Thymus (tissue), 14 donors: ENCODE measurements at places on chromosomes 16 and 17.

GRCh38 chr17:13395346-13395745 is 206.4 kb downstream of the HS3ST3A1 start:
- no peaks in the 10 kb centered on the region for H3K4me1 ChIP-seq
- no peak for DNase-seq
- H3K27ac ChIP-seq: no peak overlapping the region
- H3K36me3 ChIP-seq: no peaks in the 10 kb centered on the region
- H3K4me3 ChIP-seq: no peak overlapping the region
- no peaks in the 10 kb centered on the region for H3K27me3 ChIP-seq

DNA sequence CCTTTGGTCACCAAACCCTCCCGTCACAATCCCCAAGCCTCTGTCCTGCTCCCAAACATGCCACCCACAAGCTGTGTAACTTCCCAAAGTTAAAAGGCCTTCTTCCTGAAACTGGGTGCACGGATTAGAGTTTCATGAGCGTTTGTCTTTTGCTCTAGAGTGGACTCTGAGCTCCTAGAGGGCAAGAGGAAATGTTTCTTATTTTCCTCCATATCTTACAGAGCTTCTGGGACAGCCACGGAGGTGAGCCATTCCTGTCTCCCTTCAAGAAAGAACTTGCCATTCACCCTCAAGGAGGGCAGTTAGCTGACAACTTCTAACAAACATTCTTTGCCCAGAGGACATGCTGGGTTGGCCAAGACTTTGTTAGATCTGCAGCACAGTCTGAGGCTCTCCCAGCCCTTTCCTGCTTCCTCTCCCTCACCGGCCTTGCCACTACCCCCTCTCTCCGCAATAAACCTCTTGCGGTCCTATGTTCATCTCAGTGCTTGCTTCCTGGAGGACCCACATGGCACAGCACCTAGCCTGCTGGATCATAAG is 2.6 kb upstream of the MYCBPAP start:
- no peaks in the 10 kb centered on the region for H3K27me3 ChIP-seq
- DNase-seq: no peak
- no peak overlapping the region for H3K27ac ChIP-seq

DNA sequence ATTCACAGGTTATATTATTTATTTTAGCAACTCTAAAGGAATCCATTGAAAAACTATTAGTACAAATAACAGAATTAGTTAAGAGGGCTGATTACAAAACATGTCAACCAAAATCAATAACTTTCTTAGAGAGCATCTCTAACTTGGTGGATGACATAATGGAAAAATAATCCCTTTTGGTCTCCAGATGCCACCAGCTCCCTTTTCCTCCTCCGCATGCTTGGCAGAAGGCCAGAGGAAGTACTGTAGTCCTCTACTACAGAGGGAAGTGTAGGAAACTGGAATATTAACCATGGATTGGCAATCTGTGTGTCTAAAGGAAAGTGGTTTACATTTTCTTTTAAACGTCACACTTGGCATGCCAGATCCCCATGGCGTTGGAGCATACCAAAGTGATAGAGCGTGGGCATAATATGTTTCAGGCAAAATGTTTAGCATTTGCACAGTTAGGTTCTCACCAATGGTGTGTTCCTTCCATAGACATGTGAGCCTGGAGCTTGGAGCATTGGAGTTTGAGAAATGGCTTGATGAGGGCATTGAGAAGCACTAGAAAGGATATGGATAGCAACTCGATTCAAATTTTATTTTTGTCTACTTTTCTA is 106.3 kb downstream of the PRKCB start:
- H3K27ac ChIP-seq: no peak overlapping the region
- no peak for DNase-seq
- H3K4me1 ChIP-seq: peaks cover 2% of the 10 kb centered on the region

DNA sequence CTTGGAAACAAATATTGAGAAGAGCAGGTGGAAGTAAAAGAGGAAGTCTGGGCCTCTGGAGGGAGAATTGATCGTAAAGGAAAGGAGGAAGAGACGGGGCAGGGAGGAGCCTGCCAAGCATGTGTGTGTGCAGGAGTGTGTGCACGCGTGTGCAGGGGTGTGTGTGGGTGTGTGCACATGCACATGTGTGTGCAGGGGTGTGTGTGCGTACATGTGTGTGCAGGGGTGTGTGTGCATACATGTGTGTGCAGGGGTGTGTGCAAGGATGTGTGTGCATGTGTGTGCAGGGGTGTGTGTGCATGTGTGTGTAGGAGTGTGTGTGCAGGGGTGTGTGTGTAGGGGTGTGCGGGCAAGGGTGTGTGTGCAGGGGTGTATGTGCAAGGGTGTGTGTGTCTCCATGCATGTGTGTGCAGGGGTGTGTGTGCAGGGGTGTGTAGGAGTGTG is 10.0 kb downstream of the CEP295NL start:
- DNase-seq: no peak
- H3K27me3 ChIP-seq: no peaks in the 10 kb centered on the region
- H3K4me1 ChIP-seq: peaks cover 62% of the 10 kb centered on the region
- no peak overlapping the region for H3K4me3 ChIP-seq
- H3K36me3 ChIP-seq: peaks cover 31% of the 10 kb centered on the region

- no peaks in the 10 kb centered on the region for H3K36me3 ChIP-seq
- no peak for DNase-seq
These were observed 296.9 kb upstream of the CDH5 start for GRCh38 chr16:66069587-66069986.

DNA sequence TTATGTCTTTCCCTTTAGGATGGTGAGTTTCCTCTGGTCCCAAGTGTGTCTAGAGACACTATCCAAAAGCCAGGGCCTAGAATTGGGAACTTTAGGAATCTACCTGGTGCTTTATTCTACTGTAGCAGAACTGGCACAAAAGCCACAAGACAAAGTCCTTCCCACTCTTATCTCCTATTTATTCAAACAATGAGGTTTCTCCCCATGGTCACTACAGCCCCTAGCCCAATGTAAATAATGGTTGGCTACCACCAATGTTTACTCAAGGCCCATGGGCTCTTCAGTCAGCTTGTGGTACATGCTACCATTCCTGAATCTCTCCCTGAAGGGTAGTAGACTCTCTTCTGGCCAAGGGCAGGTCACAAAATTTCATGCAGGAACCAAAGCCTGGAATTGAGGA is 789.4 kb upstream of the KIF2B start:
- H3K36me3 ChIP-seq: no peaks in the 10 kb centered on the region
- no peak overlapping the region for H3K4me3 ChIP-seq
- DNase-seq: no peak
- H3K27me3 ChIP-seq: no peaks in the 10 kb centered on the region
- no peak overlapping the region for H3K27ac ChIP-seq

GRCh38 chr16:5326395-5326794 is 228.8 kb upstream of the EEF2KMT start:
- H3K36me3 ChIP-seq: no peaks in the 10 kb centered on the region
- H3K27ac ChIP-seq: no peak overlapping the region
- H3K27me3 ChIP-seq: no peaks in the 10 kb centered on the region
- H3K4me3 ChIP-seq: no peak overlapping the region

DNA sequence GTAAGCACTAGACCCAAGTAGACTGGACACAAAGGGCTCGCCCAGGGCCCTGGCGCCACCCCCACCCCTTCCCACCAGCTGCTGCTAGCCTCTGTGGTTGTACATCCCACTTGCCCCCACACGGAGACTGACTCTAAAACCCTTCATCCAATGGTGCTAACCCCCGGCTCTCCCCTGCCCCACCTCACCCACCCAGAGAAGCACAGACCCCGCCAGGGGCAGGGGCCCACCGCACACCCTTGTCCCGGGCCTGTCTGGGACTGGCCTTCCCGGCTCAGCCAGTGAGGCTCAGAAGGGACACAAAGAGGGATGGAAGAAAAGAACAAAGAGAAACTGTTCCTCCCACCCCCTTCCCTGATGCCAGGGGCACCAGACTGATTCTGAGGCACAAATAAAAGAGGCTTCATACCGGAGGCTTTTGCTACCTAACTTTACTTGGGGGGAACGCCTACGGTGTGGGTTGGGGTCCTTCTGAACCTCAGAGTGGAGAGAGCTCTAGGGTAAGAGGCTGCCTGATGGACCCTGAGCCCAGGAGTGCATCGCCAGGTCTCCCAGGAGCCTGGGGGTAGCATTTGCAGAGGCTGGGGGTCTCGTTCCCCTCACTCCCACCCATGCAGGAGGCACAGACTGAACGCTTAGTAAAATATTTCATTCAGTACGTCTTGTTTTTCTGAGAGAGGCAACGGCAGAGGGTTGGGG is 8.2 kb downstream of the CORO6 start:
- H3K27ac ChIP-seq: peak overlapping the region; percentile 26
- H3K27me3 ChIP-seq: peaks cover 25% of the 10 kb centered on the region
- no peaks in the 10 kb centered on the region for H3K36me3 ChIP-seq

GRCh38 chr16:1032607-1033006 is 39.9 kb upstream of the SSTR5 start:
- H3K27me3 ChIP-seq: peaks cover 6% of the 10 kb centered on the region
- DNase-seq: no peak
- H3K4me3 ChIP-seq: no peak overlapping the region

GRCh38 chr16:591892-592517 is 2.1 kb downstream of the RAB40C start:
- peaks cover 26% of the 10 kb centered on the region for H3K36me3 ChIP-seq
- no peak overlapping the region for H3K4me3 ChIP-seq
- H3K4me1 ChIP-seq: peaks cover 26% of the 10 kb centered on the region
- no peak for DNase-seq
- no peaks in the 10 kb centered on the region for H3K27me3 ChIP-seq

GRCh38 chr16:4090351-4090851 is 25.8 kb downstream of the ADCY9 start:
- H3K27me3 ChIP-seq: no peaks in the 10 kb centered on the region
- H3K27ac ChIP-seq: no peak overlapping the region
- no peak for DNase-seq
- no peak overlapping the region for H3K4me3 ChIP-seq

- H3K36me3 ChIP-seq: no peaks in the 10 kb centered on the region
- no peak overlapping the region for H3K27ac ChIP-seq
- H3K27me3 ChIP-seq: peaks cover 73% of the 10 kb centered on the region
These were observed 6.2 kb downstream of the PHOSPHO1 start for GRCh38 chr17:49224198-49224996.

DNA sequence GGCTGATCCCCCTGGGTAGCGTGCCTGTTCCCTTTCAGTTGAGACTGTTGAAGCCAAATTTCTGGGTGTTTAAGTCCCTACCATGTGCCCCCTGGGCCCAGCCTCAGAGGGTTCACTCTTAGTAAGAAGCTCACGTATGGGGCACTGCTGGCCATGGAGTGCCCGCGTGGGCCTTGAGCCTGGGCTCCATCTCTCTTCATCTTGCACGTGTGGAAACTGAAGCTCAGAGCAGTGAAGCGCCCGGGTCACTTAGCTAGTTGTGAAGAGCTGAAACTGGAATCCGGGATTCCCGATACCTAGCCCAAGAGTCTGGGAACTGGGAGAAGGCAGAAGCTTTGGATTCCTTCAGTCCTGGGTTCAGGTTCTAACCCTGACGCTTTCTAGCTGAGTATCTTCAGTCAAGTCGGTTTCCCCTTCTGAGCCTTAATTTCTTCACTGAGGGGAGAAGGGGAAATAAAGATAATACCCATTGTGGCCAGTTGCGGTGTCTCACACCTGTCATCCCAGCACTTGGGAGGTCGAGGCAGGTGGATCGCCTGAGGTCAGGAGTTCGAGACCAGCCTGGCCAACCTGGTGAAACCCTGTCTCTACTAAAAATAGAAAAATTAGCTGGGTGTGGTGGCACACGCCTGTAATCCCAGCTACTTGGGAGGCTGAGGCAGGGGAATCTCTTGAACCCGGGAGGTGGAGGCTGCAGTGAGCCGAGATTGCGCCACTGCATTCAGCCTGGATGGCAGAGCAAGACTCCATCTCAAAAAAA is 103.9 kb downstream of the OR1D5 start:
- no peaks in the 10 kb centered on the region for H3K36me3 ChIP-seq
- no peaks in the 10 kb centered on the region for H3K27me3 ChIP-seq
- H3K4me1 ChIP-seq: no peaks in the 10 kb centered on the region
- no peak for DNase-seq
- no peak overlapping the region for H3K27ac ChIP-seq

- H3K36me3 ChIP-seq: no peaks in the 10 kb centered on the region
- H3K27me3 ChIP-seq: no peaks in the 10 kb centered on the region
- H3K27ac ChIP-seq: no peak overlapping the region
- no peaks in the 10 kb centered on the region for H3K4me1 ChIP-seq
- no peak overlapping the region for H3K4me3 ChIP-seq
- no peak for DNase-seq
These were observed 101.4 kb upstream of the XYLT1 start for GRCh38 chr16:17572145-17572544.

GRCh38 chr17:57782647-57783337 is 37.7 kb upstream of the CCDC182 start:
- H3K27me3 ChIP-seq: peaks cover 23% of the 10 kb centered on the region
- peaks cover 14% of the 10 kb centered on the region for H3K4me1 ChIP-seq
- H3K4me3 ChIP-seq: peak overlapping the region; percentile 11
- no peak for DNase-seq

GRCh38 chr17:37110746-37111145 is 162.0 kb downstream of the AATF start:
- no peak for DNase-seq
- H3K4me1 ChIP-seq: no peaks in the 10 kb centered on the region

DNA sequence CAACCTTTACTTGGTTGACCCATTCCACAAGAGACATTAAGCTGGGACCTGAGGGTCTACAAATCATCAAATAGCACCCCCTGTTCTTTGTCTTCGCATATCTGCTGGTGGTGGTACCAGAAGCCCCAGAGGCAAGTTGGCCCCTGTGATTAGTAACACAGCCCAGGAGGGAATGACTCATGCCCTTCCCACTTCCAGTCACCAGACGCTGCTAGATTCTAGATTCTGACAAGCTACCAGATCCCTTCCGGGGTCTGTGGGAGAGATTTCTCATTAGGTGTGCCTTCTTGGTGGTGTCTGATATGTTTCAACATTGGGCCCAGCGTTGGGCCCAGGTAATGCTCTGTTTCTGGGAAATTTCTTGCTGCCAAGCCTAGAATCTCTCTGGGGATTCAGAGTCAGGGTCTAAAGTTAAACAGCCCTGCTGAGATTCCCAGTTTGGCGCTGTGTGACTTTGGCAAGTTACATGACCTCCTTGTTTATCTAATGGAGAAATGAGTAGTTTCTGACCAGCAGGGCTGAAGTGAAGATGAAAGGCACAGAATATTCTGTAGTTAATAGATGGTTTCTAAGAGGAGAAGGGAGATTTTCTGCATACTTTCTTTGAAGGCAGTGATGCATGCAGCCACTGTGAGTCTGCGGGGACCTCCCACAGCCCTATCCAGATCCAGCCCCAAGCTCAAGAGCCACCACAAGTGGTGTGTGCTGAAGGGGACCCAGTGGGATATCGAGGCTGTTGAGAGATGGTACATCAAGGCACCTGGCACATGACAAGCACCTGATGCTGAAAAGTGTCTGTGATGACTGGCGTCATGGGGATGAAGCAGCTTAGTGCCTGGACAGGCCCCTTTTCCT is 3.9 kb downstream of the TRPV2 start:
- DNase-seq: no peak
- no peaks in the 10 kb centered on the region for H3K27me3 ChIP-seq
- no peak overlapping the region for H3K4me3 ChIP-seq
- H3K4me1 ChIP-seq: peaks cover 37% of the 10 kb centered on the region
- H3K27ac ChIP-seq: no peak overlapping the region

- no peak overlapping the region for H3K27ac ChIP-seq
- DNase-seq: no peak
- H3K36me3 ChIP-seq: no peaks in the 10 kb centered on the region
These were observed 603.4 kb upstream of the CDH11 start for GRCh38 chr16:65725156-65725845.

- no peak for DNase-seq
- H3K36me3 ChIP-seq: no peaks in the 10 kb centered on the region
- no peak overlapping the region for H3K4me3 ChIP-seq
- H3K27me3 ChIP-seq: no peaks in the 10 kb centered on the region
- H3K27ac ChIP-seq: no peak overlapping the region
- no peaks in the 10 kb centered on the region for H3K4me1 ChIP-seq
These were observed 221.8 kb upstream of the CDH5 start for GRCh38 chr16:66144641-66145040.
